NCI-H1436 treated with DMSO at 0.1 percent for 48 hours (cell line): ENCODE measurements at places on chromosomes 1 and 21.

DNA sequence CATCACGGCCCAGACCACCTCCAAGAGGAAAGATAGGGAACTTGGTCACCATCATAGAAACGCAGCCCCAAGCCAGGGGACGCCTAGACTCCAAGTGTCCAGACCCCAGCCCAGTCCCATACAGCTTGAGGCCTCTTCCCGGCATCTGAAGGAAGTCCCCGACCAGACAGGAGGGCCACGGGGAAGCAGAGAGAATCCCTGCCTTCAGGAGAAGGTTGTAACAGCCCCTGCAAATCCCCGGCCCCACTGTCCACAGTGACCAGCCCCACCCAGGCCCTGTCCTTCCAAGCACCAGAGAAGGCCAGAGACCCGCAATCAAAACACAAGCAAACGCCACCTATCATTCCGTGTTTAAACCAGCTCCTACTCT lies 1.7 kb downstream of the SLC19A1 start:
- DNase-seq: no peak

GRCh38 chr1:84855168-84855567 lies 37.8 kb downstream of the LPAR3 start:
- no peak for DNase-seq

DNA sequence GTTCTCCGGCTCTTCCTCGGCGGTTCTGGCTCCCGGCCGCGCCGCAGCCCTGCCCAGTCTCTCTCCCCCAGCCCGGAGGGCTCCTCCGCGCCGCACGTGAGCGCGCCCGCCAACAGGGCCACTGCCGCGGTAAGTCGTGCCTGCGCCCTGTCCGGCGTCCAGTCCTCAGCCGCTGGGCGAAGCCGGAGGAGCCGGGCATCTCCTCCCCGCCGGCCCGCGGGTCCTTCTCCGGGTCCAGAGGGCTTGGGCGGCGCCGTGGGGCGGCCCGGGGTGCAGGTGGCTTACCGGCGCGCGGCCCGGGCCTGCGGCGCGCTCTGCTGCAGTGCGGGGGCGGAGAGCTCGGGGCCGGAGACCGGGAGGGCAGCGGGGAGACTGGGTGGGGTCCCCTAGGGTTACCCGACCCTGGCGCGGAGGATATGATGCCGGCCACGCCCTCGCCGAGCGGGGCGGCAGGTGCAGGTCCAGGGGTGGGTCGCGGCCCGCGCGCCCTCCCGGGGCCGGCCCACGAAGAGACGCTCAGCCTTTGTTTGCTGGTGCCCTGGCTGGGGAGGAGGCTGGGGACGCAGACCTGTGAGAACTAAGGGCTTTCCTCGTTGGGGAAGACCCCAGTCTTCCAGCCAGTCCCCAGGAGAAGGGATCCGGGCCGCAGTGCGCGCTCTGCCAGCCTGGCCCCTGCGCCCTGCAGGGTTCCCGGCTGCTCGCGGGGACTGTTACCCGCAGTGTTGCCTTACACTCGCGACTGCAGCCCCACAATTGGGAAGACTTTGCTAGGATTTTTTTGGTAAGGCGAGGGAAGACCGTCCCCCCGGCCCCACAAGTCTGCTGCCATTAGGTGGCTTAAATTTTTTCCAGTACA lies at the start of gene DOP1B:
TSS of gene DOP1B (plus strand) at position 10 of the 856 bp plus-strand sequence. CDS start 7,910 bp downstream, outside the sequence.
- DNase-seq: no peak

- DNase-seq: no peak
These were observed 12.9 kb downstream of the ARHGEF16 start for GRCh38 chr1:3467096-3468036.

DNA sequence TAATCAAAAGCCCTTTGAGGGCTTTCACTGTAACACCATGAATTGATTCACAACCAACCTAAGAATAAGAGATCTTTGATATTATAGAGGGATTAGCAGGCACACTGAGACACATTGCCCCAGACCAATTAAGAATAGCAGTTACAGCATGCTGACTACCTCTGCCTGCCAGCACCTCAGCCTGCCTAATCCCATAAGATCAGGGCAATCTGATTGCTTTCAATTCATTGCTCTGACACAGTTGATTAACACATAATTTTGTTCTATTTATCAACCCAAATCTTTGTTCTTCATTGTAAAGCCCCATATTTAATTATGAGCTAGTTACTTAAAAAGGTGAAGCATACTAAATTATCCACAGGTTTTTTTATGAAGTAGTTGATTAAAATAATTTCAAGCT lies 548.8 kb upstream of the ZP4 start:
- DNase-seq: no peak

DNA sequence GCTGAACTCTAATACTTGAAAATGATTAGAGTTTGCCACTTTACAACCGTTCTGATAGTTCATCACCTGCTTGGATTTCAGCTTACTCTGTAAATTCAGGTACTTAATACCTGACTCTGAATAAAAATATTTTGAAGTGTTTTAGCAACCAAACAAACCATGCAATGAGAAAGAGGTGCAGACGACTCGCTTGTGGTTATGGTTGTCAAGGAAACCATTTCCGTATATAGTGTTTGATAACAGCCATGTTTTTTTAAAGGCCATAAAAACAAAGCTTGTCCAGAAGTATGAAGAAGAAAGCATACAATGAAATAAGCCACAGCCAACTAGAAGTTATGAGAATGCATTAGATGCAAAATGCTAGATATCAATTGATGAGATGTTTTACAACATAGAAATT lies 167.2 kb upstream of the HMCN1 start:
- peak; percentile 27 for DNase-seq

GRCh38 chr1:183812128-183812527 lies 7.2 kb downstream of the RGL1 start:
- no peak for DNase-seq

DNA sequence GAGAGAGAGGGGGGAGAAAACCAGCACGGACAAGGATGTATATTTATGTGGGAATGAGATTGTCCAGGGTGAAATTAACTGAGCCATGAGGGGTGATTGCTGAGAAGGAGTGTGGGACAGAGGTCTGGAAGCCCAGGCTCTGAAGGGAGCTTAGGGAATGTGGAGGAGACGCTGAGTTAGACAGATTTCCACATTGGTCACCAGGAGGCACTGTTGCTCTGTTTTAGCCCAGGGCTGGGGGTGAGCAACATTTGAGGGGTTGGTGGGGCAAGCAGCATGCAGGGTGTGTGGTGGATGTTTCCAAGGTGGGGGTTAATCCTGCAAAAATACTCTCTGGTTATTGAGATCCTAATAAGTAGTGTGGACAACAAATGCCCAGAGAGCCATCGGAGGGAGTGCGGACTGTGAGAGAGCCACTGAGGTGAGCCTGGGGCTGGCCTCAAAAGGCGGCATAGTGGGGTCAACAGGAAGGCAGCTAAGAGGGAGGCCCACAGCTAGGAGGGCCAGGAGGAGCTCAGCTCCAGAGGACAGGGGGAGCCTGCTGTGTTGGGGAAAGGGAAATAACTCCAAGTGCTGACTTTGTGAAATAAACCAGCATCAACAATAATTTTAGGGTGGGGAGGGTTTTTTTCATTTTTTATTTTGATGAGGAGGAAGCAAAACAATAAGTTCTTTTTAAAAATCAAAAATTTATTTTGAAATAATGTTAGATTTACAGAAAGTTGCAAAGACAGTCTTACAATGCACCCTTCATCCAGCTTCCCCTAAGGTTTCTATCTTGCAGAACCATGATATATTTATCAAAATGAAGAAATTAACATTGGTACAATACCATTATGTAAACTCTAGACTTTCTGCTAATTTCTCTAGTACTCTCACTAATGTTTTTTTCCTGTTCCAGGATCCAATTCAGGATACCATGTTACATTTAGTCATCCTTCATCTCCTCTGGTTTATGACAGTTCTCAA lies 82.8 kb upstream of the CD34 start:
- no peak for DNase-seq

- no peak for DNase-seq
These were observed 14.9 kb downstream of the AK2 start for GRCh38 chr1:33021567-33022431.

- no peak for DNase-seq
These were observed 95.5 kb downstream of the SSBP3 start for GRCh38 chr1:54310439-54311328.

- no peak for DNase-seq
These were observed 9.3 kb downstream of the ETS2 start for GRCh38 chr21:38815060-38815405.

GRCh38 chr21:28771790-28772501 lies 220.7 kb downstream of the LTN1 start:
- DNase-seq: no peak

- DNase-seq: no peak
These were observed 17.4 kb upstream of the GNG12 start for GRCh38 chr1:67850611-67851075.

GRCh38 chr1:78624035-78624434 lies 3.8 kb downstream of the IFI44L start:
- no peak for DNase-seq

GRCh38 chr1:10795276-10796021 lies 997 bp downstream of the CASZ1 start:
- DNase-seq: no peak

DNA sequence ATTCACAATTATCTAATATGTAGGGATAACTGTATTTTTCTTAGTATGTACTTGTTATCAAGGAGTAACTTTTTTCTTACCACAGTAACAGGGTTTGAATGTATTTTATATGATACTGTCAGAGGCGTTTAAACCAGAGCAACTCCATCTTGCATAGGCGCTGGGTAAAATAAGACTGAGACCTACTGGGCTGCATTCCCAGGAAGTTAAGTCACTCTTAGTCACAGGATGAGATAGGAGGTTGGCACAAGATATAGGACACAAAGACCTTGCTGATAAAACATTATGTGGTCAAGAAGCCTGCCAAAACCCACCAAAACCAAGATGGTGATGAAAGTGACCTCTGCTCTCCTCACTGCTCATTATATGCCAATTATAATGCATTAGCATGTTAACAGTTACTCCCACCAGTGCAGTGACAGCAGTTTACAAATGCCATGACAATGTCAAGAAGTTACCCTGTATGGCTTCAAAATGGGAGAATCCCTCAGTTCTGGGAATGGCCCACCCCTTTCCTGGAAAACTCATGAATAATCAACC lies 64.8 kb downstream of the RPE65 start:
- no peak for DNase-seq

DNA sequence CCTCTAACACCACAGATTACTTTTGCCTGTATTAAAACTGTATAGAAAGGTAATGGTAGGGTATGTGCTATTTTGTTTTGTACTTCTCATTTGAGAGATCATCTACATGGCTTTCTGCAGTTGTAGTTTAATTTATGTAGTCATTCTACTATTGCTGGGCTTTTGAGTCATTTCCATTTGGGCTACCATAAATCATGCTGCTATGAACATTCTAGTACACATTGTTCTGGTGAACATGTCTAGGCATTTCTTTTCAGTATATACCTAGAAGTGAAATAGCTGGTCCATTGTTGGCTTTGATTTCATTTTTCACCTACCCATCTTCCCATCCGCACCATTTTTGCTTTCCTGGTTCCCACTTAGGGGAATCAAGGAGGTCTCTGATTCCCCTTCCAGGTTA lies 18.7 kb downstream of the EDN2 start:
- DNase-seq: no peak

- no peak for DNase-seq
These were observed 5.1 kb upstream of the ZNF326 start for GRCh38 chr1:89989799-89990198.

- no peak for DNase-seq
These were observed 63.3 kb downstream of the POFUT2 start for GRCh38 chr21:45224189-45224938.

GRCh38 chr1:156245451-156246232 lies 2.2 kb downstream of the PAQR6 start:
- no peak for DNase-seq

DNA sequence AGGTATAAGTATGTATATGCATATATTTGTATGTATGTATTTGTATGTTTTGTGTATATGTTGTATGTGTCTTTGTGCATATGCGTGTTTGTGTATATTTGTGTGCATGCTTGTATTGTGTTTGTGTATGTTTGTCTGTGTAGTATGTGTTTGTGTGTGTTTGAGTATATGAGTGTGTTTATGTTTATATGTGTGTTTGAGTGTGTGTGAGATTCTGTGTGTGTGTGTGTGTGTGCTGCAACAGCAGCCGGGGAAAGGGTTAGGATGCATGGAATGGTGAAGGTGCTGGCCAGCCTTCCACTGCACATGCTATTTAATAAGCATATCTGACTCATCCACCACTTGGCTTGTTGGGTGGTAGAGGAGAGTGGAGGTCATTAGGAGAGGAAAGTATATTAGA lies 46.6 kb upstream of the RAB4A start:
- DNase-seq: no peak
